ENCODE measurements at places on chromosomes 11 and 22.

GRCh38 chr11:121417055-121417551, 35.0 kb upstream of the SORL1 start:
- DNase-seq = no peak

DNA sequence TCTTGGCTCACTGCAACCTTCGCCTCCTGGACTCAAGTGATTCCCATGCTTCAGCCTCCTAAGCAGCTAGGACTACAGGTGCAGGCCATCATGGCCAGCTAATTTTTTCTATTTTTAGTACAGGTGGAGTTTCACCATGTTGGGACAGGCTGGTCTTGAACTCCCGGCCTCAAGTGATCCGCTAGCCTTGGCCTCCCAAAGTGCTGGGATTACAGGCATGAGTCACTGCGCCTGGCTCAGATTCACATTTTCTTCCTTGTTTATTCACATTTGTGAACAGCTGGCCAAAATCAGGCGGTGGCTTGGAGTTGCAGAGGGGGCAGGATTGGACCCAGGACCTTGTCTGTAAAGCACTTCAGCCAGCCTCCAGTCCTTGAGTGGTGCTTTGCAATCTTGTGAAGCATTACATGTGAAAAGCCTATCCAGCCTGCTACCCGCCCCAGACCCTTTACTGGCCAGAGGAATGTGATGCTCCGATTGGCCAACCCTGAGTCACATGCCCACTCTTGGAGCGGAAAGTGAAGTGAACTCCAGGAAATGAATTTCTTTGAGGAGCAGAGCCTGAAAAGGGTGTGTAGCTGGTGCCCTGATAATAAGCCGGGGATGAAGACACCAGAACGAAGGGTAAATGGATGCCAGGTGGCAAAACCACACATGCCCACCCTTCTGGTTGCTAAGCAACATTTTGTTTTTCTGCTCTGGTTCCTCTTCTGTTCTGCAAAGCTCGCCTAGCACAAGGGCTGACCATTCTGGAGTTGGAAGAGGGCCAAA, 62.6 kb upstream of the PTPRJ start:
- no peak for DNase-seq

GRCh38 chr11:121659811-121660210, 207.0 kb upstream of the SORL1-AS1 start:
- no peak for DNase-seq

GRCh38 chr11:66686100-66686785, 8.6 kb upstream of the RBM4B start:
- no peak for DNase-seq

DNA sequence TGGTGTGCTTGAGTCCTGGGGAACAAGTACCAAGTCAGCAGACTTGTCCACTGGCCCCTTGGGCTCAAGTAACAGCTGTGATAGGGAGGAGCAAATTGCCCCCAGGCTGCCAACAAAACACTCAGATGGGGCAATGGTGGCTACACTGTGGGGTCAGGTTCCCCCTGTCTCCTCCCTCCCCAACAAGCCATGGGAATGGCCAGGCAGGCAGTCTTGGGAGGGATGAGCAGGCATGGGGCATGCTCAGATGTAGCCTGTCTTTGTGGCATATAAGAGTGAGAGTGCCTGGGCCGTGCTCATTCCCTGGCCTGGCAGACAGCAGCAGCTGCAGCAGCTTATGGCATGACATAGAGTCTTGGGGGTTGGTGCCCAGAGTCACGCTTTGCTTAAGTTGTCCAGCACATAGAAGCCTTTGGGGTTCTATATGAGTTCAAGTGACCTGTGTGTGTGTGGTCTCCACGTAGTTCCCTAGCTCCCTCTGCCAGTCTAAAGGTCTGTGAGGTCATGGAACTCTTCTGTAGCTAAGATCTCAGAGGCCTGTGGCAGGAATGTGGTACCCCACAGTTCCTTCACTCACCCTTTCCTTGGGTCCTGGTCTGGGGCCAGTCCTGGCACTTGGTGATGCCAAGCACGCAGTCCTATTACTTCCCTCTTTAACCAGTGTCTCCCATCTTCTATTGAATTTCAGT, 44.7 kb downstream of the BIRC2 start:
- DNase-seq = no peak

GRCh38 chr22:17774926-17775685, 837 bp upstream of the BID start:
- DNase-seq = no peak

DNA sequence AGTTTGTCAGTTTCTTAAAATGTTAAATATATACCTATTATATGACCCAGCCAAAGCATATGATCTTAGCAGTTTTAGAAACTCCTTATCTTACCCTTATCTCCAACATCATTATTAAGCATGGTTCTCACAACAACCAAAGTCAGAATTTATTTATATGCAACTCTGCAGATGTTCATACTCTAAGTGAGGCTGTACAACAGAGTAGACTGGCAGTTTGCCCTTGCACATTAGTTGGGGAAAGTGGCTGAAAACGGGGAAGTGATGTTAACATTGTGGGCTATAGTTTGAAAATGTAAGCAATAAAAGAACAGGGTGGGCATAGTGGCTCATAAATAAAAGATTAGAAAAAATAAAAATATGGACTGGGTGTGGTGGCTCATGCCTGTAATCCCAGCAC, 49.7 kb downstream of the ATG16L2 start:
- DNase-seq = no peak

DNA sequence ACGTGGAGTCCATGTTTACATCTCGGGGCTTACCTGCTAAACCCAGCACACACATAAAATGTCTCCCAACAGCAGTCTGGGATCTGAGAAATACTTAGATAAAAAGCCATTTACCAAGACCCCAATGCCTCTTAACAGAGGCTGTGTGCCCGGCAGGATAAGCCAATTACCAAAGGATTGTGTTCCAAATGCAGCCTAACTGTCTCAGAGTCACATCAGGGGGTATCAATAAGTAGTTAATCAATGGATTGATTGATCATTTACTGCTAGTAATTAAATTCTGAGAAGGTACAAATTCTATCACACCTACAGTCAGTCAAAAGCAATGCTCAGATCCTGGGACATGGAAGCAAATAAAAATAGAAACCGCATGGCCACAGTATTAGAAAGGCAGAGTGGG, 125.6 kb downstream of the DSCAML1 start:
- DNase-seq = no peak

- no peak for DNase-seq
Measured at GRCh38 chr11:10301656-10302358, 3.1 kb upstream of the ADM start.

- DNase-seq = no peak
Measured at GRCh38 chr22:49954354-49954753, 6.2 kb upstream of the PIM3 start.

- DNase-seq = no peak
Measured at GRCh38 chr11:113638376-113638775, 67.7 kb downstream of the TMPRSS5 start.

DNA sequence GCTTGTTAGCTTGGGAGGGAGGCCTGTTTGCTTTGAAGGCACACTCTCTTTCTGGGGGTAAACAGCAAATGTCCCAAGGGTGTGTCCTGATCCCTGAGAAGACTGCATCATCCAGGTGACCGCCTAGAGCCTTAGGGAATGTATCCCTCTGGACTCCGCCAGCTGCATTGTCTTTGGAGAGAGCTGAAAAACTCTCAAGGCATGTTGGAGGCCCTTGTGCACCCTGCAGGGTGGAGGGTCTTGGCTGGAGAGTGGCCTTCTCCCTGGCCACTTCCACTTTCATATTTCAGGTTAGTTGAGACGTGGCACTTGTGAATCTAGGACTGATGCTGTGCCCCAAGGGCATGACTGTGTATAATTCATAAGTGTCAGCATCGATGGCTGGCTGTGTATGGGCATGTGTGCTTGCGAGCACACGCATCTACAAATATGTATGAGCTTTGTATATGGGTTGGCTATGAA, 70.6 kb downstream of the ZBTB16 start:
- DNase-seq = no peak

DNA sequence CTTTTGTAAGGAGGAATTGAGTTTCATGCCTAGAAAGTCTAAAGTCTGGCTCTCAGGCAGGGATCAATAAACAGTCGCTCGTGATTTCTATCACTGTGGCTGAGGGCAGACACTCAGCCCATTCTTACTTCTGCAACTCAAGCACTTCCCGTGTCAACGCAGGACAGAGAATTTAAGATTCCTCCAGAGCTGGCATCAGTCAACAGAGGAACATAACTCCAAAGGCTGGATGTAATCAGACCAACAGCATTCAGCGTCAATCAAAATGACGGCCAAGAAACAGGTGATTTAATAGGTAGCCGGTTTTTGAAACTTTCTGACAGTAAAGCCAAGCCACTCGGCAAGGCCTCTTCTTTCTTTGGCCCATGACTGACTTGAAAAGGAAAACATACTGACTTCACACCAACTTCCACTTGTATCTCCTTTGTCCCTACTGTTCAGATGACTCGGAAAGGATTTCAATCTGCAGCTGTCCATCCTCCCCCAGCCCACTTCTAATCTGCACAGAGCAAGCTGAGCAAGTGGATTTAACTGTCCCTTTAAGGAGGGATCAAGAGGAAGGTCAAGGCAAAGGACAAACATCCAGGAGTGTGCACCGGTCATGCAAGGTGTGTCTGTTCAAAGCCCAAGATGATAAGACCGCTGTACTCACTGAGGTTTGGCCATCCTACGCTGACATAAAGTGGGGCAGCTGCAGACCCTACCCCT, 9.5 kb downstream of the VPS37C start:
- no peak for DNase-seq

DNA sequence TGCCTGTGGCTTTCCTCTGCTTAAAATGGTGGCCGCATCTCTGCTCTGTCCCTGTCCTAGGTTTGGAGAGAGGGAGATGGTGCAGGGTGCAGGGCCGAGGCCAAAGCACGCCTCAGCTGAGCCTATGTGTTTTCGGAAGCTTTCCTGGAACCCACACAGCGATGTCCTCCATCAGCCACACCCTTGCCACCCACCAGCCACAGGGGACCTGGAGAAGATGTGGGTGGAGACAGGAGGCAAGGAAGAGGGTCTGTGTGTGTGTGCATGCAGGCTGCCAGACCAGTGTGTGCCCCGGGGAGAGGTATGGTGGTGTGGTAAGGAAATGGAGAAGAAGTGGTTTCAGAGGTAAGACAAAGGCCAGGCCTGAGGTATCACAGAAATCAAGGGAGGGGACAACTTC, 155.7 kb downstream of the TBC1D22A start:
- DNase-seq = no peak

DNA sequence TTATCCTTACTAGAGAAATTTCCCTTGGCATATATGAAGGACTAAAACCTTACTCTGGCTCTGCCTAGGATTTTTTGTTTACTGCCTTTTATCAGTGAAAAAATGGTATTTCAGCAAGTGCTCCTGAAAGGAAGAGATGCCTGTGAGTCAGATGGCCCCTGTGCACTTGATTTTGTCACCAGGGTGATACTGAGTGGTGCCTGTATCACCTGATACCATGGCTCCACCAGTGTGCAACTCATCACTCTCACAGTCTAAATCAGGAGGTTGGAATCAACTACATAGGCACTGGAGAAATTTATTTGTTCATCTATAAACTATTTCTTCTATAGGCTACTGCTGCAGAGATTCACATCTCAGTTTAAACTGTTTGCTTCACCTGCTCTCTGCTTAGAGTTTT, 43.2 kb downstream of the F2 start:
- no peak for DNase-seq

DNA sequence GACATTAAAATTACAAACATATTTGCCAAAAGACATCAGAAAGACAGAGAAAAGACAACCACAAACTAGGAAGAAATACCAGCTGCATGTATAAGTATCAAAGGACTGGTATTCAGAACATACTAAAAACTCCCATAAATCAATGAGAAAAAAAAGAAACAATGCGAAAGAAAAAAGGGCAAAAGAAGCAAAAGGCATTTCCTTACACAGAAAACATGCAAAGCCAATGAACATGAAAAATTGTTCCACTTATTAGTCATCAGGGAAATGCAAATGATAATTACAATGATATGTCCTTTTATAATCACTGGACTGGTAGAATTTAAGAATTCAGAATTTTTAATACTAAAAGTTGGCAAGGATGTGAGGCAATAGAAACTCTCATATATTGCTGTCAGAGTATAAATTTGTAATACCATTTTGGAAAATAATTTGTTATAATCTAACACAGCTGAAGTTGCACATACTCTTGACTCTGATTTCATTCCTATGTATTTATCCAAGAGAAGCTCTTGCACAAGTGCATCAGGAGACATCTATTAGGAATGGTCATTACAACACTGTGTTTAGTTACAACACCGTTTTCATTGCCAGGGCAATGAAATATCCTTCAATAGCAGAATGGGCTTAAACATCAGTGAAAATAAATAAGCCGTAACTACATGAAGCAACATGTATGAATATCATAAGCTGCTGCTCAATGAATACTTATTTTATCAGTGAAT, 279.7 kb downstream of the SWAP70 start:
- DNase-seq = no peak

- no peak for DNase-seq
Measured at GRCh38 chr11:82191695-82192094, 542.0 kb downstream of the FAM181B start.

- no peak for DNase-seq
Measured at GRCh38 chr11:11044137-11044855, 186.4 kb upstream of the ZBED5 start.

DNA sequence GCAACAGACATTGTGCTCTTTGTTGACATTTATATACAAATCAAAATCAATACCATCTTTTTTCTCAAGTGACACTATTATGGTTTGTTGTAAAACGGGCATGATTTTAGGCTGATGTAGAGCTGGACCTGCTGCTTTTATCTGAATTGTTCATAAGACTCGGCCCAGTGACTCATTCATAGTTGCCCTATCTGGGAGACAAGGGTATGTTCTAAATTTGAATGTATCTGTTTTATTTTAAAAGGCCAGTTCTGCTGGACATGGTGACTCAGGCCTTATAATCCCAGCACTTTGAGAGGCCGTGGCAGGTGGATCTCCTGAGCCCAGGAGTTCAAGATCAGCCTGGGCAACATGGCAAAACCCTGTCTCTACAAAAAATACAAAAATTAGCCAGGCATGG, 39.3 kb downstream of the CEP295 start:
- DNase-seq = no peak

GRCh38 chr22:46293577-46294260, 3.0 kb upstream of the GTSE1 start:
- DNase-seq = no peak

DNA sequence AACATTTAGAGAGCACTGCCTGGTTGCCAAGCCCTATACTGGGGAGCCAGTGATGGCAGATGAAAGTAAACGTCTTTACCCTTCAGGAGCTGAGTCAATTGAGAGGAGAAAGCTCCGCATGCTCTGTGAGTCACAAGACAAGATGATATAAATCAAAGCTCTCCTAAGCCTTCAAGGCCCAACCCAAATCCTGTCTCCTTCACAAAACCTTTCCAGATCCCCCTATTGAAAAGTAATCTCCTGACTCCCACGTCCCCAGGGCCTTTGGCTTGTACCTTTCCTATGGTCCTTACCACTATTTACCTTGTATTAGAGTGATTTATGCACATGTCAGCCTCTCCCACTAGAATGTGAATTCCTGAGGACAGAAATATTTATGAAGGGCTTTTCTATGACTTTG, 230.1 kb upstream of the TENM4 start:
- no peak for DNase-seq

- no peak for DNase-seq
Measured at GRCh38 chr11:86941871-86942599, 13.2 kb downstream of the FZD4 start.

- no peak for DNase-seq
Measured at GRCh38 chr11:23423104-23423503, 562.8 kb upstream of the CCDC179 start.
